ENCODE measurements at places on chromosomes 2 and 18. TPM values are rescaled to one million over a fixed set of nuclear protein-coding genes. Genes with fewer than 3 reads are reported as not detected.

DNA sequence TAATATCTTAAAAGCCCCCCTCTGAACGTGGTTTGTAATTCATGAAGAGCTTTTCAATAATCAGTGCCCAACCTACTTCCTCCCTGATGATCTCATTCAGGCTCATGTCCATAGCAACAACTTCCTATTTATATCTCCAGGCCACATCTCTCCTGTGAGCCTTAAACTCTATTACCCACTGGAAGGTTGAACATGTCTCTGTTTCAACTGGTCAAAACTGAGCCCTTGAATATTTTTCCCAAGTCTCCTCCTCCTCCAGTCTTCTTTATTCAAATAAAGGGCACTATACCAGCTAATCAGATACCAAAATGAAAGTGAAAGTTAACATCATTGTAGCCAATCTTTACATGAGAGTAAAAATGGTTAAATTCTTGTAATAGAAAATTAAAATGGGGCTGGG, 63.7 kb upstream of the ITGA4 start:
- no peak for DNase-seq

DNA sequence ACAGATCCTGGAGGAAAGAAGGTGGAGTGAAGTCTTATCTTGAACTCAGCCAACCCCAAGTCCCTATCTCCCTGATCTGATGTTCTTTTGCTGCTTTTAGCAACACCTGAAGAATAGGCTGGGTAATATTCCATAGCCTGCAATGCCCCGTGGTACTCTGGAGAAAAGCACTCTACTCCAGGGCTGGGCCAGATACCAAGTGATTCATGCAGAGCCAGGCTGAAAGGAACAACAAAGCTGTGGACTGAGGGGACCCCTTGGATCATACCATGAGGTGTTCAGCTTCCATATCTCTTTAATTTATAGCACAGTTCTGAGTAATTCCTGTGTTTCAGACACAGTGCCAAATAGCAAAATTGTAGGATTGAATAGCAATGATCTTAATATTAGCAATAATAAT, 130.6 kb downstream of the NXPH2 start:
- no peak for DNase-seq

GRCh38 chr18:2641638-2642037, 13.9 kb upstream of the SMCHD1 start:
- DNase-seq, result no peak

GRCh38 chr2:59528525-59528924, 1024.9 kb downstream of the BCL11A start:
- DNase-seq, result no peak

DNA sequence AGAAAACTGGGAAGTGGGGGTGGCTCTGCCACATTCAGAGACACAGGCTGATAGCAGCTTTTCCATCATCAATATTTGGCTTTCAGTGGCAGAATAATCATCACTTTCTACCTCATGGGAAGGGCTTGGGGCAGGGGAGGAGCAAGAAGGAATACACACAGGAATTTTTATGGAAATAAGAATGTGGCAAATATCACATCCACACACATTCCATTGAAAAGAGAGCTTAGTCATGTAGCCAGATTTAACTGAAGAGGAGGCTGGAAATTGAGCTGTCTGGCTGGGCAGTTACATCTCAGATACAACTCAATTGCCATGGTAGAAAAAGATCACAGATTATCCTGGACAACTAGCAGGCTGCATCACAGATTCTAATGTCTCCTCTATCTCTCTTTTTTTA, 1474.0 kb upstream of the ACVR2A start:
- no peak for DNase-seq

- DNase-seq, result no peak
Observed at GRCh38 chr2:151357359-151357758, at the start of gene TNFAIP6. TNFAIP6 (plus strand) TSS chr2:151357592; CDS start chr2:151357667, 75 bp downstream.

- DNase-seq, result no peak
Observed at GRCh38 chr2:230184727-230185578, 34.8 kb downstream of the SP110 start.

GRCh38 chr2:7785700-7786099, 868.5 kb downstream of the RNF144A start:
- no peak for DNase-seq

- DNase-seq, result no peak
Observed at GRCh38 chr2:184729581-184729980, 131.3 kb downstream of the ZNF804A start.

- no peak for DNase-seq
Observed at GRCh38 chr2:102950371-102950946, 188.6 kb downstream of the TMEM182 start.

DNA sequence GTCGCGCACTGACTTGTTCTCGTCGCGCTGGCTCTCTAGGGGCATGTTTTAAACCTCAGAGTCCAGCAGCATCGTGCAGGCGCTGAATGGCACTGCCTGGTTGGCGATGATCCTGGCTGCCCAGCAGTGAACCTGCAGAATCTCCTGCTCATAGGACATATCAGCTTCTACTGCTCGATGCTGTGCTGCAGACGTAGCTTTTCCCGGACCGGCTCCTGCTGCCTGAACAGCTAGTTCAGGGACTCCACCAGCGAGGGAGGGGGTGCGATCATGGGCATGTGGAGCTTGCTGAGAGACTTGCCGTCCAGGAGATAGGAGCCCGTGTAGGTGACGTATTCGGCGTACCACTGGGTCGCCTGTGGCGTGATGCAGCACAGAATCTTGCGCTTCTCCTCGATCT, 890.0 kb upstream of the LRRTM1 start:
- no peak for DNase-seq

DNA sequence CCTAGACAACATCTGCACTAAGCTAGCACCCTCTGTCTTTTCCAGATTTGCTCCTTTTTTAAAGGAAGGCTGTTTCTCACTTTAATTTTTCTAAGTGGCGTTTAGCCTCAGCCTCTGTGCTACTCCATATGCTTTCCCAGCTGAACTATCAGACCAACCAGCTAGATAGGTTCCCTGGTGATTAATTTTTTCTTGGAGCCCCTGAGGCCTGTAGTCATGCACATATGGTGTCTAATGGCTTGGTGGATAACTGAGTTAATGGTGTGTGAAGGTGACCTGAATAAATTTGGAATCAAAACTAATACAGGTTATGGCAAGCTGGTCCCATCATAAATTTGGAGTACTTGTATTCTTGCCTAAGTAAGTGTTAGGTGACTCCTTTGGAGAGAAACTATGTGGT, 135.5 kb downstream of the MGAT5 start:
- DNase-seq, result no peak

GRCh38 chr2:174663550-174663949, 65.9 kb upstream of the WIPF1 start:
- no peak for DNase-seq

- no peak for DNase-seq
Observed at GRCh38 chr18:36776650-36777049, 52.2 kb downstream of the TPGS2 start.

DNA sequence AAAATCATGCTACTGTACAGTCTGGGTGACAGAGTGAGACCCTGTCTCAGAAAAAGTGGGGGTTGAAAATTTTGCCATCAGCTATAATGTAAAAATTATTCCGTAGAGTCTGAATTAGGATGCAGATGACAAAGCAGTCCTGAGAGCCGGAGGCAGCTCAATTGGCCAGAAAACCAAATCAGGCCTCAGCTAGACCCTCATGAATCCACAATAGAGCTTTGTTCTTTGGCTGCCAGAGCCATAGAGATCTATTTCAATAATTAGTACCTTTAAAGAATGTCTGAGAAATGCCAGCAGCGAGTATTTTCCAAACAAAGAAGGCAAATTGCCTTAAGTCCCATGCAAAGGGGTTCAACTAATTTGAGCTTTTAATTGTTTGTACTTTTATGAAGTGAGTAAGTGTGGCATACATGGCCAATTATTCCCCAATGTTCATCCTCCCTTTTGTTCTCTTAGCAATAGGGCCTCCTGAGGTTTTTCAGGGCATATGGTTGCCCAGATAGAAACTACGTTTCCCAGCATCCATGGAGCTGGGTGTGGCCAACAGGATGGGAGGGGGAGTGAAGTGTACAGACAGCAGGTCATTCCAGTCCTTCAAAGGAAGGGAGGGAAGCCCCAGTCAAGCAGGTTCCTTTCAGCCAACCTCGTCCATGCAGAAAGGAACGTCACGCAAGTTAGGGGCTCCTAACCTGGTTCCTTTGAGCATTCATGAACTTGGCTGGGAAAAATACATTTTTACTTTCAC, 211.3 kb upstream of the APCDD1 start:
- no peak for DNase-seq

DNA sequence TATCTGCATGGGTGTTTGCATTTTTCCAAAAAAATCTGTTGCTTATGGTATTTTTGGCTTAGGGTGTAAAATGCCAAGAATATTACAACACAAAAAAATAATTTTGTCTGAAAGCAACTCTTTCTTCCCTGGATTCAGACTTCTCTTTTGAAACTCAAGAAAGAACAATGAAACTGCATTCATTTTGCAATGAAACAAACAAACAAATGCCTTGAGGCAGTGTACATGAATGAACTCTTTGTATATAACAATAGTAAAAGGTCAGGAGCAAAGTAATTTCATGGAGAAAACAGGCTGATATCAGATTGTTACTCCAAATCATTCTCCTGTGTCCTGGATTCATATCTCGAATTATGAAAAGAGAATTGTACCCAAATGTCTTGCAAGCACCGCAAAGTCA, 301.6 kb upstream of the CDH20 start:
- no peak for DNase-seq

DNA sequence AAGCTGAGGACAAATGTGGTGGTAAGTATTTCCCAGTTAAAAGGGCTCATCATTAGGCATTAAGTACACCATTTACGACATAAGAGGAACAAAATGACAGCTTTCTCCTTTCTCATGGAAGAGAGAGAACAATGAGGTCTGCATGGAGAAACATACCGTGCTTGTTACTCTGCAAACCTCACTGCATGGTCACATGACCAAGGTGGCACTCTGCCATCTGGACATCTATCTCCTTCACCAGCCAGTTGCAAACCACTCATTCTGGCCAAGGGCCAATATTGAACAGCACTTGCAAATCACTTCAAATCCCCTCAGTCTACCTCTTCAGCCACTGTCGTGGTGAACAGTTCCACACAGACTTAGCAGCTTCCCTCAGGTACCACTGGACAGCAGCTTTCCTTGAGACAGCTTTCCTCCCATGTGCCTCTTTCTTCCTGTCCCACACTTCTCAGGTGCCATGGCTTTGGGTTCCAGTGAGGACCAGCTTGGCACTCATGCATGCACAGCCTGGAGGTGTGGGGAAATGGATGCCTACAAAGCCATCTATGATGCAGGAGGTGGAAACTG, 29.5 kb upstream of the DPP4 start:
- no peak for DNase-seq

DNA sequence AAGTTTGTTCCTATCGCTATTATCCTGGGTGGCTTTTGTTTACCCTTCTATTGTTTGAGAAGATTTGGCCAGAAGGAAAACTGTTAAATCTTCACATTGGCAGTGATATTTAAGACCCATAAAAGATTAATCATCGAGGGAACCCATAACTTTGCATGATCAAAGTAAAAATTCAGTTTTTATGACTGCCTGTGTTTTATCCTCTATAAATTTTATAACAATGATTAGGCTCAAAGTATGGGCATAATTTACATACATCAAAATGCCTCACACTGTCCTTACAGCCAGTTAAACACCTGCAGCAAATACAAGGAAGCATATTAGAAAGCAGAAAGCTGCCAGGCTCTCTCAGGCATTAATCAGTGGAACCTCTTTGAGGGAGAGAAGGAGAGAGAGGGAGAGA, 289.1 kb downstream of the ICOS start:
- no peak for DNase-seq

- no peak for DNase-seq
Observed at GRCh38 chr18:55220523-55220922, 261.3 kb upstream of the CCDC68 start.

GRCh38 chr2:224749136-224749535, 33.0 kb upstream of the CCDC195 start:
- DNase-seq, result no peak

- no peak for DNase-seq
Observed at GRCh38 chr2:119649364-119649917, 29.6 kb upstream of the TMEM177 start.

- peak; percentile 73 for DNase-seq
Observed at GRCh38 chr2:74843899-74844298, 10.0 kb downstream of the HK2 start.

GRCh38 chr2:134202371-134202770, 51.5 kb upstream of the MGAT5 start:
- DNase-seq, result no peak

DNA sequence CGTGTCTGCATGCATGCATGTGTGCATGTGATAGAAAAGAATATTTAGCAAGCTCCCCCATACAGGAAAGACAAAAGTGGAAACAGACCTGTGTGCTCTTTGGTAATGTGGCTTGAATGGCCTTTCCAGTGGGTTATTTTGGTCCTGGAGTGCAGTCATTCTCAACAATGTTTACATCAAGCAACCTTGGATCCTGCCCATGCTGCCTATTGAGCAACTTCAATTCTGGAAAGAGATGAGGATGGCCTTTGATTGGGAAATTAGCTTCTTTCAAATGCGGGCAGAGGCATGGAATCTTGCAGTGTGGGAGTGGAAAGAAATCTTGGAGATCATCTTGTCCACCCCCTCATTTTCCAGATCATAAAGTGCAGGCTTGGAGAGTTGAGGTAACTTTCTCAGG, 87.2 kb upstream of the SMAD2 start:
- no peak for DNase-seq

DNA sequence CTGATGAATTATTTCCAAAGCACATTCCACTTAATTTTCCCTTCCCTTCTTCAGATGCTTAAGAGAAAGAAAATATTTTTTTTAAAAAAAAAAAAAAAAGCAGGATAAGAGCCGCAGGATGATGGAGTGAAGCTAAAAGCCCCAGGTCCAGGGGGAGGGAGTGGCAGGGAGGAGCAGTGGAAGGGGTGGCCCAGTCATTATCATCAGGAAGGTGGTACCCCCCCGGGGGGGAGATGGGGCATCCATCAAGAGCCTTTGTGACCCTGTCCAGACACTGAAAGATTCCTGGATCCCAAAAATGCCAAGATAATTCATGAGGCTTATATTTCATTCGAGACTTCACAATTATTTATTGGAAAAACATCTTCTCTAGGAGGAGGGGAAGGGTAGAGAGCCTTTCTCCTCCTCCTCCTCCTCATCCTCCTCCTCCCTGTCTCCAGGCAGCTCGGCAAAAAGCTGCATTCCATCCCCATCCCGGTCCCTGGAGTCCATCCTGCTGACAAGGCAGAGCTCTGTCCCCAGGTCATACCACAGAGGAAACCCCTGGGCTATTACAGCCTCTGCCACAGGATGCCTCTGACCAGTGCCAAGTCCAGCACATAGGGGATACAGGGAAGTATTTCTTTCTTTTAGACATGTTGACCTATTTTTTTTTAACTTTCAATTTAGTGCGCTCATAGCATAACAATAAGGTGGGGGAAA, 125.3 kb downstream of the TWIST2 start:
- DNase-seq, result no peak

The FAM124B gene
- 0.53 TPM for total RNA-seq

The SERPINB4 gene
- not detected for total RNA-seq

The CPO gene
- total RNA-seq, result not detected

The PCARE gene
- total RNA-seq, result not detected

The MC4R gene
- not detected for total RNA-seq

The SPP2 gene
- total RNA-seq, result not detected

The IL1R2 gene
- total RNA-seq, result 81.1 TPM

The CERKL gene
- total RNA-seq, result 0.31 TPM

The CLEC4F gene
- total RNA-seq, result not detected

The ZNF385B gene
- 1.2 TPM for total RNA-seq

The SERPINB11 gene
- total RNA-seq, result not detected

The PLEKHM3 gene
- 9.8 TPM for total RNA-seq

The SYT4 gene
- 0.75 TPM for total RNA-seq

The ANKRD36B gene
- 22.1 TPM for total RNA-seq

Measured in left colon (tissue), 2 donors.